ENCODE measurements at places on chromosomes 2 and 18.

- DNase-seq = no peak
Observed at GRCh38 chr2:28240937-28241336, 151.7 kb upstream of the FOSL2 start.

DNA sequence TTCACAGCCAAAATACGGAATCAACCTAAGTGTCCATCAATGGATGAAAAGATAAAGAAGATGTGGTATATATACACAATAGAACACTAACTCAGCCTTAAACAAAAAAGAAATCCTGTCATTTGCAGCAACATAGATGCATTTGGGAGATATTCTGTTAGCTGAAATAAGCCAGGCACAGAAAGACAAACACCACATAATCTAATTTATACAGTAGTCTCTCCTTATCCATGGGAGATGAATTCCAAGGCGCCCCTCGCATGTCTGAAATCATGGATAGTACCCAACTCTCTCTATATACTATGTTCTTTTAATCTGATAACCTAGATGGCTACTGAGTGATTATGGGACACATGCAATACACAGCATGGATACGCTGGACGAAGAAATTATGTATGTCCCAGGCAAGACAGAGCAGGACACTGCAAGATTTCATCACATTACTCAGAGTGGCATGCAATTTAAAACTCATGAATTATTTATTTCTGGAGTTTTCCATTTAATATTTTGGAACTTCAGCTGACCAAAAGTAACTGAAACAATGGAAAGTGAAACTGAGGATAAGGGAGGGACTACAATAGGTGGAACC, 39.5 kb downstream of the ORC4 start:
- no peak for DNase-seq

DNA sequence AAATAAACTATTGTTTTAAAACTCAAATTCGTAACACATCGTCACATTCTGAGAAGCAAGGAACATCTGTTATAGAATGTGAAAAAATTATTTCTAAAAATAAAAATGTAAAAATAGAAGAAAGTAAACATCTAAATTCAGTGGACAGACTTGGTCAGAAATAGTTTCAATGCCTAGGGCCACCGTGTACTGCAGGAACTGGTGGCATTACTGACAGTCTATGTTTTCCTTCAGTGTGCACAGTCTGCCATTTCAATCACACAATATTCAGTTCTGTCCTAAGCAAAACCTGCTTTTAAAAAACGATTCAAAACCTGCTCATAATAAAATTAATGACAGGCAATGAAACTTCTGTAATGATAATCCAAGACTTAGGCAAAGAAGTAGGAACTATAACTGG, 190.1 kb downstream of the ERBB4 start:
- no peak for DNase-seq

DNA sequence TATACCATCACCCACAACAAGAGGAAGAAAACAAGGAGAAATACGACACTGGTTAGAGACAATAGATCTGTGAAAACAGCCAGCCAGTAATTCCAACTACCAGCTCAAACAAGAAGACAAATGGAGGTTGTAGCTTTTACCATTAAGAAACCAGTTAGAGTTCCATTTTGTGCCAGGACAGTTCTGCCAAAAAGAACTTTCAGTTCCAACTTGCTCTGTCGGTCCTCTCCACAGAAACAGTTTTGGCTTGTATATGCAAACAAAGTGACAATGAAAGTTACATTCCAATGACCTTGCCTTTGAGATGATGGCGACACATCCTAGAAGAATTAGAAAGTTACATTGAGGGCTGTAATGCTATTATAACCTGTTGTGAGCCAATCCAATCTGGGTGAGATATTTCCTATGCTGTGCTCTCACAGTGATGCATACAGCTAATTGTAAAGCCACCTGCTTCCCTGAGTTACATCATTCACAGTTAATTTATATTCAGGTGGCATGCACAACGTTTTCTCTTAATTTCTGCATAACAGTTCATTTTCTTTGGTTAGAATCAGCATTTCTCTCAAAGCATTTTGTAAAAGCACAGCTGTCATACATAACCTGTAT, 1378.4 kb upstream of the PIK3C3 start:
- peak; percentile 1 for DNase-seq
